Stimulated activated CD4-positive, alpha-beta T cell treated with anti-CD3 and anti-CD28 coated beads, Interleukin-4, amount 100 ng/mL, for 24 hours (primary cell): ENCODE measurements at places on chromosomes 7 and 10.

DNA sequence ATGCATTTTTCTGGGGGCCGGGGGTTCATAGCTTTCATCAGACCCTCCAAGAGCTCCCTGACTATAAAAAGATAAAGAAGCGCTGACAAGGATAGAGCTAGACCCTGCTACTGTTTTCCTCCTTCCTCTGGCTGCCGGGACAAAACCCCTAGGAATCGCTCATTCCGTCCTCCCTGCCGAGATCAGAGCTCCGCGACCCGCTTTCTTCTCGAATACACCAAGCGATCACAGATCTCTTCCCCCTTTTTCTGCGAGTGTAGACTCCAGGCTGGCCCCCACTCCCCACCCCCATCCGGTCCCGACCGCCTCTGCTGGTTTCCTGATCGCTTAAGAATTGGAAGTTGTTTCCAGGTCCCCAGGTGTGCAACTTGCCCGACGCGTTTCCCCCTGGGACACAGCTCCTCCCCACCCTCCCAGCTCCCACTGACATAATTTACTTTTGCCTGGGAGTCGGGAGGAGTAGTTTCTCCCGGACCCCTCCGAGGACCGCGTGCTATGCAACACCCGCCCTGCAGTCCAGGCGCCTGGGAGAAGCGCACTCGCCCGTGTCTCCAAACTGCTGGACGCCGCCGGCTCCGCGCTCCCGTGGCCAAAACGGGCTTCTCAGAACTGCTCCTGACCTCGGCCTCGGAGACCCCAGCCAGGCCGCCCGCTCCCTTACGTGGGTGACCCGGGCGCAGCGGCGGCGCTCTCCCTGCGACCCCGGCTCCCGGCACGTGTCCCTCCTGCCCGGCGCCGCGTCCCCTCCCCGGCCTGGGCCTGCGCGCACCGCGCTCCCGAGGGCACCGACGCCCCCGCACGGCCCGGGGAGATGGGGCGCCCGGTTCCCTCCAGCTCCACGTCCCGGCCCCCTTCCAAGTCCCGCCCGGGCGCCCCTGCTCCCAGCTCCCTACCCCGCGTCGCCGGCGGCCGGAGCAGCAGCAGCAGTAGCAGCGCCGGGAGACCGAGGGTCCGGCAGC lies 552 bp downstream of the IL15RA start:
- DNase-seq, result peak; percentile 53

- DNase-seq, result peak; percentile 11
Observed at GRCh38 chr10:104045151-104046089, 40.3 kb downstream of the COL17A1 start.

DNA sequence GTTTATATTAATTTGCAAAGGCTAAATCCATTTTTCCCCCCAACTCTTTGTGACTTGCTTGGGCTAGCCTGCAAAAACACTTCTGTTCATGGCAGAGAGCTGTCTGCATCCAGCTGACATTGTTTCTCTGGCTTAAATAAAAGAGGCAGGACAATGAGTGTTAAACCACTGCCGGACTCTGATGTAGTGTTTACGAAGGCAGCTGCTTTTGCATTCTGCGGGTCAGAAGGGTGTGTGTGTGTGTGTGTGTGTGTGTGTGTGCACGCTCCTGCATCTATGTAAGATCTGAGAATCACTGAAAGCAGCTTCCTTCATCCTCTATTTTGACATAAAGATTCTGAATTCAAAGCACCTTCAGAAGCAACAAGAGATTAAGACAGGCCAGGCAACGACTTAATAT lies 28.3 kb downstream of the NRP1 start:
- DNase-seq, result no peak

DNA sequence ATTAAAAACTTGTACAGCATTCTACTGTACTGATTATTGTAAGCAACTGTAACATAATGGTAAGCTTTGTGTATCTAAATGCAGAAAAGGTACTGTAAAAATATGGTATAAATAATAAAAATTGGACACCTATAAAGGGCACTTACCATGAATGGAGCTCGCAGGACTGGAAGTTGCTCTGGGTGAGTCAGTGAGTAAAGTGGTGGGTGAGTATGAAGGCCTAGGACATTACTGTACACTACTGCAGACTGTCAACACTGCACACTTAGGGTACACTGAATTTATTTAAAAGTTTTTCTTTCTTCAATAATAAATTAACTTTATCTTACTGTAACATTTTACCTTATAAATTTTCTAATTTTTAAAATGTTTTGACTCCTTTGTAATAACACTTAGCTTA lies 118.6 kb upstream of the ASAH2 start:
- DNase-seq, result no peak

GRCh38 chr7:87474533-87475358 lies 734 bp downstream of the ABCB4 start:
- DNase-seq, result no peak

GRCh38 chr7:77427996-77428603 lies 12.0 kb upstream of the GSAP start:
- peak; percentile 10 for DNase-seq

DNA sequence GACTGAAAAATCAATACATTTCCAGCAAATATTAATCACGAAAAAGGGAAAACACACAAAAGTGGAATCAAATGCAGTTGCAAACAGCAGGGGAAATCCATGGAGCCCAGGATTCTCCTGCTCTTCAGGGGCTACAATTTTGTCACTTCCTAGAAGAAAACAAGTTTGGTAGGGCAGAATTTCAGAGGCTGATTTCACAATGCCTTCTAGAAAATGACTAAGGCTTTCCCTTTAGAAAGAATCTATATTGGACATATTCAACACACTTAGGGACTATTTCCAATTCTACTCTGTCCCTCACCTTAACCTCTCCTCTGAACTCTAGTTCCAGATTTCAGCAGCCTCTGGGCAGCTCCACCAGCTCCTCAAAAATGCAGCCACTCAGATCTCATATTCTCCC lies 111.3 kb downstream of the HECTD2 start:
- DNase-seq, result no peak

DNA sequence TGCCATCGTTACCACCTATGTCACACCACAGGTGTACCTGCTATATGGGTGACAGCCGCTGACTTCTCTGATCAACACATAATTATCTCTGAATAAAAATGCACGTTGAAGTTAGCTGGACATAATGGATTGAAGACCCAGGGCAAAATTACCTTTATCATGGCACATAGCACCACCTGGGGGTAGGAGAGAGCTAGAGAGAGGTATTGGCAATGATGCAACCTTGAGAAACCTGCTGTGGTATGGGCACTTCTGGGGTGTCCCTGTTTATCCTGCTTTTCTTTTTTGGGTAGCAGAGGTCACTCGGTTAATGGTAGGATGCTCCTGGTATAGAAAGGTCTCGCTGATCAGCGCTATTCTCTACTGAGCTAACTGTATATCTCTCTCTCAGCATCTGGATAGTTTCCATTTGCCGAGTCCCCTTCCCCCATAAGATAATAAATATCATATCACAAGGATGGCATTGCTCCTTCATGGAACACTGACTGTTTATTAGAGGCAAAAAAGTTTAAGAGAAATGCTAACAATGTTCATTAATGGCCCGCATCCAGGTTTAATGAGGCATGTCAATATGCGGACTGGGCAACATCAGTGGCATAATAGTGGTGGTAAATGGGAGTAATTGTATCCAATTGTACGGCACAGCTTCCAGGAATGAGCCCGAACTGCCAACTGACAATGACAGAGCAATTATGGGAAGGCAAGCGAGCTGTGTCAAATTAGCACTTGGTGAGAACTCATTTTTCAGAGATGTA lies 323.1 kb downstream of the TFEC start:
- DNase-seq, result no peak

DNA sequence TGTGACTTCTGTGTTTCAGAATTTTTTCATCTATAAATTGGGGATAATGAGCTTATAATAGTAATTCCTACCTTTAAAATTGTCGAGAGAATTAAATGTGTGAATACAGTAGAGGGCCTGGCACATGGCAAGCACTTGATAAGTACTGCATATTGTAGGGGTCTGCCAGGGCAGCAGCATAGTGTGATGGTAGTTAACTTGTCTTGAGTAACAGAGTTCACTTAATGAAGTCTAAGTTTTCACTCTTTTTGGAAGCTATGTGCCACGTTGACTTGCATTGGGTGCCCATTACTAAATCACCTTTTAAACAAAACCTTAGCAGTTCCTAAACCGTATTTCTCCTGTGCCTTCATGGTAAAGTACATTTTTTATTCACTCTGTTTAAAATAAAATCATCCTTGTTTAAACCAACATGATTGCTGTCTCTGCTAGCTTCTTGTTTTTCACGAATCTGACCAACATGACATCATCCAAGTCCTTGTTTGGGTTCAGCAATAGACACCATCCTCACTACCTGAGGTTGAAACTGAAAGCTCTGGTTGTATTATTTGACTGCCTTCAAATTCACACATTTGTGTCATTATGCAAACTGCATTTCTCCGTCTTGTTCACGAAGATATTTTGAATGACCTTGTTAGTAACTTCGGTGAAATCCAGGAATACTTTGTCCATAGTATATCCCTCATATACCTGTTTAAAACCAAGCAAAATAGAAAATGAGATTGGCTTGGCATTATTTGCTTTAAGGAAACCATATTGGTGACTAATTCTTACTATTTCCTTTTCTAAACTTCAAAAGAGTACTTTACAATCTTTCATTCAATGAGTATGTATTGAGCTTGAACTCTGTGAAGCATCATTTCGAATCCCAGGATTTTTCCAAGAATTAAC lies 340.2 kb downstream of the SUGCT start:
- no peak for DNase-seq

- DNase-seq, result no peak
Observed at GRCh38 chr10:119153661-119154060, 11.9 kb downstream of the SFXN4 start.

- no peak for DNase-seq
Observed at GRCh38 chr7:121901026-121901425, 28.1 kb downstream of the PTPRZ1 start.

DNA sequence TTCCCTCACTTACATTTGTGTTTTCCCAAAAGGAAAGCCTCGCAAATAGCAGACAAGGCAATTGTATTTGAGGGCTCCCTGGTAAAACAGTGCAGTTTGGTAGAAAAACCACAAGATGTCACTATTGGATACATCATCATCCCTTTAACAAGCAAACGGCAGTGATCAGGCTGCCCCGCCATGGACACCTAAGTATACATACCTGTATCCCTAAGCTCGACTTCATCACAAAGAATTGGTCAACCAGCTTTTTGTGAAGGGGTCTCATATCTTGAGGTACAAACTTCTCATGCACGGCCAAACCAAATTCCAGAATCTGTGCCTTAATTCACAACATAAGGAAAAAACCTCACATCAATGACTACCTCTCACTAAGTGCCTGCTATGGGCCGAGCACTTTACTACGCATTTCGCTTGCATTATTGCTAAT lies 179.5 kb upstream of the IMMP2L start:
- DNase-seq, result peak; percentile 44

- no peak for DNase-seq
Observed at GRCh38 chr10:132653721-132654120, 116.1 kb downstream of the INPP5A start.

GRCh38 chr10:114250236-114250635 lies 11.2 kb downstream of the VWA2 start:
- no peak for DNase-seq

DNA sequence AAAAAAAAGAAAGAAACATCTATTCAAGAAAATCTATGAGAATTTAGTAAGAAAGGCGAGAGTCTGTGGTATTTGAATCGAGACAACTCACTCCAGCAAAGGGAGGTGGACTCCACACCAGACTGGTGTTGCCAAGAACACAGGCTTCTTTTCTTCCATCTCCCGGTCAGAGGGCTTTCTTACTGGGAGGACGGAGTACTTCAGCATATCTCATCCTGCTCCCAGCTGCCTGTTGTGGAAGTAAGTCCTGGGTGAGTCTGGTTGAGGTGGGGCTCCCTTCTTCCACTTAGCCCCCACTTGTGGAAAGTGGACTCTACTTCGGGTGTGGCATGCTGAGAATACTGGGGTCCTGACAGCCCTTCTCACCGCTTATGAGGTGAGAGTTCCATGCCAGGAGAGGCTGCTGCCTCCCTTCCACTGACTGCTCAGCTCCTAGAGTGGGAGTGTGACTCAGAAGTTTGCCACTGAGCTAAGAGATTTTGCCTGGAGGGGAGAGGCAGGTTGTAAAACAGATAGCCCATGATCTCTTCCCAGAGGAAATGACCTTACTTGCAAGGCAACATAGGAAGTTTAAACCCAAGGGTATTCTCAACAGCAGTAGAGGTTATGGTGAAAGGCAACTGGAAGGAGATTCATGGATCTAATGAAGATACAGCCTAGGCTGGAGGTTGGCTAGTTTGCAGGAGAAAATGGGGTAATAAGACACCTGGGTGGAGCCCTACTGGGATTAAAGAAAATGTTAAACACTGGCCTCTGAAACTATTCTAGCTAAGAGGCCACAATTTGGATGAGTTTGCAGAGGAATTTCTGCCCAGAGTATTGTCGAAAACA lies 3.5 kb upstream of the NACAD start:
- no peak for DNase-seq

- no peak for DNase-seq
Observed at GRCh38 chr10:126122881-126123280, 226.5 kb downstream of the FANK1 start.

GRCh38 chr10:95457319-95457886 lies 103.8 kb downstream of the SORBS1 start:
- no peak for DNase-seq

- DNase-seq, result no peak
Observed at GRCh38 chr7:158001621-158002320, 585.9 kb downstream of the PTPRN2 start.

DNA sequence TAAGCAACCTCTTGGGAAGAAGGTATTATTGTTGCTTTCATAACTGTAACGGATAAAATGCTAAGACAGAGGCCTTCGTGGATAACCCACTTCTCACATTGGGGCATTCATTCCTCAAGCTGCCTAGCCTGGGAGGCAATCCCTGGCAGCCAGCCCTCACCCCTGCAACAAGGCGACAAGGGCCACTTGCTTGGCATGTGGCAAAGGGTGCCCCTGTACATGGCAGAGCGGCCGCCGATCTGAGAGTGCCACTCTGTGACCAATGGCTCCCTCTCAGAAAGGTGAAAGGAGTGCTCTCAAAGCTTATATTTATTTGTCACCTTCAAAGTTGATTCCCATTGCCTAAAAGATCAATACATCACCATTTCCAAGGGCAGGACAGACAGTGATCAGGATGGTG lies 31.9 kb downstream of the EBF3 start:
- no peak for DNase-seq

- no peak for DNase-seq
Observed at GRCh38 chr7:741850-742249, 14.8 kb upstream of the PRKAR1B start.
